BJ (cell line): ENCODE measurements at places on chromosomes 16 and 17.
A peak's percentile ranks its signal among the peaks of the same experiment; 100 is the strongest.

GRCh38 chr16:4313563-4314531 lies 2.0 kb upstream of the GLIS2 start:
- no peak for DNase-seq

DNA sequence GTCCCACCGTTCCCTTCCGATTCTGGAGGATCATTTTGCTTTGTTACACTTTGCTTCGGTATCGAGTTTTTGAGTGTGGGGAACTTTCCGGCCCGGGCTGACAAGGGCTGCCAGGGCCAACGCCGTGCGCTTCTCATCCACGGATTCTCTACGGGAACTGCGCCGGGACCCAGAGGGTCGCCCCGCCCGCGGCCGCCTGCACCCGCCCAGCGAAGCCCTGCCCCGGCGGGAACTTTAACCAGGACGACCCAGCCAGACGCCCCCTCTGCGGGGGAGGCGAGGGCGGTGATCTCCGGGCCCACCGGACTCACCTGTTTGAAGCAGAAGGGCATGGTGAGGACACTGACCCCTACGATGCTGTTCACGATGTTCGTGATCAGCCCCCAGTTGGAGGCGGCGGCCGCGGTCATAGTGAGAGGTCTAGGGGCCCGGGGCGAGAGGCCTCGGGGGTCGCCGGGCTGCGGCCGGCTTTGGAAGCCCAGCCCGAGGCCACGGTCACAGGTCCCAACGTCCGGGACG lies 536 bp downstream of the SLC38A10 start:
- DNase-seq, result no peak

DNA sequence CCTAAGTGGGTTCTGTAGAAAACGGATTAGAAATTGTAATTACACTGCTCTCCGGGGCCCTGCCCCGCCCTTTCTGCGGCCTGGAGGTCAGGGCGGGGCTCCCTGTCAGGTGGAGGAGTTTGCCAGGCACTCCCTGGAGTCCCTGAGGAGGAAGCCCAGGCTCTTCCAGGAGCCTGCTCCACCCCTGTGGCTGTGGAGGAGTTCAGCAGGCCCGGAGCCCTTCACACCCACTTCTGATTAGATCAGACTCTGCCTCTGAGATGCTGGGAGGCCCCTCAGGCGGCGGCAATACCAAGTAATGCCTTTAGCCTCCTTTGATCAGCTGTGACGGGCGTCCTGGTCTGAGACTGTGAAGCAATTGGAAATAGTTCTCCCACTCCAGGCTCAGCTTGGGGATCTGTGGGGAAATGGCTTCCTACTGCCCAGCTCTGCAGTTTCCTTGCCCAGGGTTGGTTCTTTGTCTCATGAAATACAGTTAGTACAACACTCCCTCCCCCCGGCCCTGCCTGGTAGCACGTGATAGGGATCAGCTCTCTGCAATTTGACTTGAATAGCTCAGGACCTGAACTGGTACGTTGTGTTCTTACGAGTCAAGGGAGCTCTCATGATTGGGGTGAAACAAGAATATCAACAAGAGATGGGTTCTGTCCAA lies 22.3 kb downstream of the BAIAP2 start:
- DNase-seq, result no peak

DNA sequence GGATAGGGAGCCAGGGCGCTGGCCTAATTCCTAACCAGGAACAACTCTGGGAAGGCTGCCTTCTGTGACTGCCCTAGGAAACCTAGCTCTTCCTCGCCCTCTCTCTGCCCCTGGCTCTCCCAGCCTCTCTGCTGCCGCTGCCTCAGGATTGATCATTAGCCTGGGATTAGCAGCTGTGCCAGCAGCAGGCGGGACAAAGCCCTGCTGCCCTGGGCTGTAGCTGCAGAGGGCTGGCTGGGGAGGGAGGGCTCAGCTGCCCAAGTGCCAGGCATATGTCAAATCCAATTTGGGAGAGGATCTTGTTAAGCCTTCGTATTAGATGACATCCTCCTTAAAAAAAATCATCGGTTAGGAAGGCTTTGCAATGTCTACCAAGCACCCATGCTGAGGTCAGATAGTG lies 144.8 kb upstream of the CCL2 start:
- no peak for DNase-seq

- DNase-seq, result no peak
These were observed 97.8 kb downstream of the MGAT5B start for GRCh38 chr17:76966016-76966415.

- DNase-seq, result peak; percentile 66
These were observed 3.6 kb downstream of the ZNF267 start for GRCh38 chr16:31876951-31877828.

DNA sequence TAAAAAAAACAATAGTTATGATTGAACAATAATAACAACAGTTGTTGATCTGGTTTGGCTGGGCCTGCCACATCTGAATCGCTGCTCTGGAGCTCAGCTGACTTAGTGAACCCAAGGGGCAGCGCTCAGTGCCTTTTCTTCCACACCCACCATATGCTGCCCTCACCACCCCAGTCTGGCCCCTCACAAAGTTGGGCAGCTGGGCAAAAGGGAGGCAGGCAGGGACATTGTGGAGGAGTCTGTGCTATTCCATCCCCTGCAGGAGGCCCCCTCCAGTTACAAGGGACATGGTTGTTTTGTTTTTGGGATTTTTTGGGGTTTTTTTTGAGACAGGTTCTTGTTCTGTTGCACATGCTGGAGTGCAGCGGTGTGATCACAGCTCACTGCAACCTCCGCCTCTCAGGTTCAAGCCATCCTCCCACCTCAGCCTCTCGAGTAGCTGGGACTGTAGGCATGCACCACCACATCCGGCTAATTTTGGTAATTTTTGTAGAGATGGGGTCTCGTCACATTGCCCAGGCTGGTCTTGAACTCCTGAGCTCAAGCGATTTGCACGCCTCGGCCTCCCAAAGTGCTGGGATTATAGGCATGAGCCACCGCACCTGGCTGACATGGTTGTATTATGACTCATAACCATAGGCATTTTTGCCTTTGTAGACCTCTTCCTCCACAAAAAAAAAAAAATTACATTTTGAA lies 8.6 kb upstream of the PECAM1 start:
- DNase-seq, result no peak

- no peak for DNase-seq
These were observed 857 bp upstream of the STAT5A start for GRCh38 chr17:42287305-42287976.

- DNase-seq, result no peak
These were observed 1.3 kb upstream of the NLGN2 start for GRCh38 chr17:7406235-7406825.

DNA sequence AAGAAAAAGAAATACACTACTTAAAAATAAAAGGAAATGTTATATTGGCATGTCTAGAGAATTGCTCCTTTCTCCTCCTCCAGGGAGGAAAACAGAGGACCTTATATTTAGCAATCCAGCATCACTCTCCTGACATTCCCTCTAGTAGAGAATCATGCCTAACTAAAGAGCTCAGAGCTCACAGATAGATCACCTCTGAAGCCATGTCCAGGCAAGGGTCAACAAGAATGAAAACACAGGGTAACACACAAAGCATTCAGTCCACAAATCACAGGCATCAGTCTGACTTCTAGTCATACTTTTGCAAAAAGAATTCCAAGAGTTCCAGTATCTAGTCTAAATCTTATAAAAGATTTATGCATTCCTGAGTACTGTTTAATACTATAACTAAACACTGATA lies 4.4 kb upstream of the HASPIN start:
- DNase-seq, result no peak

GRCh38 chr17:30345527-30346075 lies 11.7 kb upstream of the TMIGD1 start:
- DNase-seq, result no peak

DNA sequence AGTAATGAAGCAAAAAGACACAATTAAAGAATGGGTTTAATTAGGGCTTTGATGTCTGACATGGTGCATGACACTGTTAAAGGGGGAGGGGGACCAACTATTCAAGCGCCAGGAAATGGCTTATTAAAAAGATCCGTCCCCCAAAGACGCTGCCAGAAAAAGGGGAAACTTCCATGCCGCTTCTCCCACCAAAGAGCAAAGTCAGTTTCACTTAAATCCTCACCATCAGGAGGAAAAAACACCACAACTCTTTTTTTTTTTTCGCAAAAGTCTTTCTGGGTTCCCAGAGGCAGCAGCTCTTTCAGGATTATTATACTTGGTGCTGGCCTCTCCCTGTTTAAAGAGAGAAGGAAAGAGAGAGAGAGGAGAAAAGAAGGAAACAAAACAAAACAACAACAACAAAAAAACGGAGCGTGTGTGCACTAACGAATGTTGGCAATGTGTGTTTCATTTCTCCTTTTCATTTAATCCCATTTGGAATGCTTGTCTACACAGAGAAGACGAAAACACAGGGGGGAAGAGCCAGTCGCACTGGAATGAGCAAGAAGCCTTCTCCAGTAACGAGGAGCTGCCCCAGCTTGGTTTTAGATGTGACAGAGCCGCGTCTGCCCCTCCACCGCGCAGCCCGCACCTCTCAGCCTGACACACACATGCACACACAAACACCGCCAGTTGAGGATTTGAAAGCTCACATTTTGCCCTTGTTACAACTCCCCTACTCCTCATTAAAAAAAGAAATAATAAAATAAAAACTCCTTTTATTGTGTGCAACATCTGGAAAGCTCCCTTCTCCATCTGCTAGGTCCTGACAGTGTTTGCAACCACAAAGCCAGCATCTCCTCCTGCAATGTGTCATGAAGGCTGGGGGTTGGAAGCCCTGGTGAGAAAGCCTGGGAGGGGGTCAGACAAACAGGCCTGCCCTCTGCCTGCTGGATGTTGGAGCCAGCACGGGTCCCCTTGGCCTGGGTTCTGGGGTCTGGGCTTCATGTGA lies 32.7 kb upstream of the AXIN2 start:
- no peak for DNase-seq

GRCh38 chr17:7204336-7204735 lies 15.3 kb downstream of the DLG4 start:
- DNase-seq, result no peak

- no peak for DNase-seq
These were observed 95.5 kb downstream of the WWOX start for GRCh38 chr16:78194948-78195347.

DNA sequence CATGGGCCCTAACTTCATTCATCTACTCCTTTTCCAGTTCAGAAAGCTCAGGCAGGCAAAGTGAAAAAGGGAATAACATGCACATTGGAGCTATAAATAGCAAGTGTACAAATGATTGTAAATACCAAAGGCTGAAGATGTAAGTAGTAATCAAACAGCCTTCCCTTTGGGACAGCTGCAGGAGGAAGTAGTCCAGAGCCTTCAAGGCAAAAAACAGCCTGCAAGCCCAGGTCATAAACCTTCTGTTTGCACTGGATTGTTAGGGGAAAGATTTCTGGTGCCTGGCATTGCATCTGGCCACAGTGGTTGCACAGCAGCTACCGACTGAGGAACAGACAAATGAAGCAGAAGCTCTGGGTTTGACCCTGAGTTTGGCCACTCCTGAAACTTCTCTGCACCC lies 98.6 kb upstream of the PMFBP1 start:
- no peak for DNase-seq

- DNase-seq, result no peak
These were observed 23.0 kb downstream of the SMTNL2 start for GRCh38 chr17:4607261-4607741.

DNA sequence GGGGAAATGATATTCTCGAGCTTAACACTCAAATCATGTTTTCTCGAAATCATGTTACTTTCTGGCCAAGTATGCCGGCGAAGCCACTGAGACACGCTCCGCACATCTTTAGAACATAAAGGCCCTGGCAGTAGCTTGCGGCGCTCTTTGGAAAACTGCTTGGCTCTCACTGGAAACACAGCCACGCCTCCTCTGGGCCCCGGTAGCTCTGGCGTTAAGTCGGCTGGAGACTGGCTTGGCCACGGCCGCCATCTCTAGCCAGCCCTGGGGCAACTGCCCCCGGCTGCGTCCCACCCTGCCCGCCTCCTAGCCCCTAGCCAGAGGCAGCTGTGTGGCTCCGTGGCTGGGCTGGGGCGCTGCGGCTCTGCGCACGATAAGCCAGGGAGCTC lies 9.2 kb upstream of the BAIAP2 start:
- no peak for DNase-seq

- DNase-seq, result no peak
These were observed 27.2 kb downstream of the FZD2 start for GRCh38 chr17:44584443-44584842.

DNA sequence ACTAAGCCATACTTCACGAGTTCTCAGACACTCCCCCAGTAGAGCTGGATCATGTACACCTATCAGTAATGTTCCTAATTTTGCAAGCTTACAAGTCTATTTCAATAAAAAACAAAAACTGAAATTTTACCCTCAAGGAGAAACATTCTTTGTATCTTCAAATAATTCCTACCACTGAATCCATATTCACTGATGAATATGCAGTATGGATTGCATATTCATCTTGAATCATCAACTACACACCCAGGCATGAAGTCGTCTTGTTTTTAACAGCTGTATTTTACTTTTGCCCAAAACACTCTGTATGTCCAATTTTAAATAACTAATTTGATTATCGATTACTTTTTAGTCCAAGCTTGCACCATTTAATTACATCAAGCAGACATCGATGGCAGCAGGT lies 31.8 kb downstream of the ZDHHC7 start:
- DNase-seq, result no peak

- no peak for DNase-seq
These were observed 21.2 kb upstream of the ENGASE start for GRCh38 chr17:79053251-79053925.

DNA sequence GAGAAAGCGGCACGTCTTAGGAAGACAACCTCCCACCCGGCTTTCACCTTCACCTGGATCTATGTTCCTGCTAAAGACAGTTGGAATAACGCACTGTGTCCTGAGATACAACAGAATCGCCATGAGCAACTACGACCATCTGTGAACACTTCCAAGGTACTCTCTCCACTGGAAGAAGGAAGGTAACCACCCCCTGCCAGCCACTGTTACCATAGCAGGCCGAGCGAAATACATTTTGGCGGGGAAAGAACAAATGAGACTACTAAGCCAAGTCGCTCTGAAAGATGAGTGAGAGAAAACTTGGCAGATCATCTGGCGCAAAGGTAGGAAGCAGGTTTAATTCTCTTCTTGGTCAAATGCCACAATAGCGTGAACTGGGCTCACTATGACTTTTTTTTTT lies 9.8 kb downstream of the CRK start:
- no peak for DNase-seq

- no peak for DNase-seq
These were observed 2.8 kb upstream of the CIBAR2 start for GRCh38 chr16:85114909-85115567.

- no peak for DNase-seq
These were observed 92.8 kb upstream of the ZNF469 start for GRCh38 chr16:88289968-88290401.
